Nephron progenitor cell (in vitro differentiated cells): ENCODE measurements at places on chromosomes 1 and 21.

GRCh38 chr1:8600336-8600735 lies 217.1 kb downstream of the RERE start:
- no peak for DNase-seq

DNA sequence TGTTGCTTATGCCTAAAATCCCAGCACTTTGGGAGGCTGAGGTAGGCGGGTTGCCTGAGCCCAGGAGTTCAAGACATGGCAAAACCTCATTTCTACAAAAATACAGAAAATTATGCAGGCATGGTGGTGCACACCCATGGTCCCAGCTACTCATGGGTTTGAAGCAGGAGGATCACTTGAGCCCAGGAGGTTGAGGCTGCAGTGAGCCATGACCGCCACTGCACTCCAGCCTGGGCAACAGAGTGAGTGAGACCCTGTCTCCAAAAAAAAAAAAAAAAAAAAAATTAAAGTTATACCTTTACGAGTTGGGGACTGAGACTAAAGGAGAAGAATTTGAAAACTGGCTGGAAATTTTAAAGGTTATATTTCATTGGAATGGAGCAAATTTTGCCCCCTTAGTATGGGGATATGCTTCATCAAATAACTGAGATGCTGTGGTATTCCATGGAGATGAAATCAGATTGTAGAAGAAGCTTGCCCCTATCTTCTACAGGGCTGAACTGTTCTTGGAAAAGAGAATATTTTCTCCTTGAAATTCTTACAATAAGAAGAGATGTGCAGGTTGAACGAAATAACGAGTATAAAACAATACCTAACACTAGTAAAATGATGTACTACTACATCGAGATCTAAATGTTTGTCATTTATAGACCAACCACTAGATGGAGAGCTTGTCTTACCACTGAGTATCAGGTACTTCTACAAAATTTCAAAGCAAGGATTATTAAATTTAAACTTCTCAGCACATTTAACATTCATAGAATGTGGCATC lies 34.9 kb upstream of the SCYL3 start:
- DNase-seq, result no peak

DNA sequence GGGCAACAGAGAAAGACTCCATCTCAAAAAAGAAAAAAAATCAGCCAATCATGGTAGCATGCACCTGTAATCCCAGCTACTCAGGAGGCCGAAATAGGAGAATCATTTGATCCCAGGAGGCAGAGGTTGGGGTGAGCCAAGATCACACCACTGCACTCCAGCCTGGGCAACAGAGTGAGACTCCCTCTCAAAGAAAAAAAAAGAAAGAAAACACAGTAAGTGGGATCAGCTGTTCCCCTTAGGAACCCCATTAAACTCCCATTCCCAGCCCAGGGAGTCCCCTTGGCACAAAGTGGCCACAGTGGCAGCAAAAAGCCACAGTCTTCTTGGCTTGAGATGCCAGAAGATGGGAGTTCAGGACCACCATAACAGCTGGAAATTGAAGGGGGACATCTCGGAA lies 9.1 kb downstream of the TMEM50B start:
- no peak for DNase-seq

- no peak for DNase-seq
These were observed 664.3 kb upstream of the B3GALT2 start for GRCh38 chr1:193850745-193851144.

DNA sequence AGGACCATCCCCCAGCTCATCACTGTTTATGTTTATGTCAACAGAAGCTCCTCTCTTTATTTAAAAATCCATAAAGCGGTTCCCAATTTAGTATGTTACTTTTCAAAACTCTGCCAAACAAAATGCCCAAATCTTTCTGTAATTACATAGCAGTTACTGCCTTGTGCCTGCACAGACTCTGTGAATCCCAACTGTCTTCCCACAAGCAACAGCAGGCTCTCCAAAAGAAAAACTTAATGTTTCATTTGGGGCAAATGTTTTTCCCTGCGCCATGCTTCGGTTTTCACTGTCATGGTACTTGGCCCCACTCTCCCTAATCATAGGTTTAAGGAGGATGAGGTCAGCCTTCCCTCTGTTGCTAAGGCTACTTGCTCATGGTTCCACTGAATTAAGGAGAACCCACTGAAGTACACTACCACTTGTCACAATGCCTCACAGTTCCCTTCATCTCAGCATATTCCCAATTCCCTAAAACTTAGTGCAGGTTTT lies 4.6 kb downstream of the COLGALT2 start:
- DNase-seq, result no peak

DNA sequence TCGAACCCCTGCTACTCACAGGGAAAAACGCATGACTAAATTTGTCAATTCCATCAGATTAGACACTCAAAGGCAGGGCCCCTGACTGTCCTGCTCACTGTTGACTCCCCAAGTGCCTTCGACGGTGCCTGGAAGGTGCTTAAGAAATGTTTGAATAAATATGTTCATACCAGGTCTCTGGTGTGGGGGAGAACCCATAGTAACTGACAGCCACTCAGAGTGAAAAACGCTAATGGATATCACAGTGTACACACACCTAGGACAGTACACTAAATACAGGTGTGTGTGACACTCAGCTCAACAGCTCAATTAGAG lies 39.7 kb upstream of the WASF2 start:
- DNase-seq, result no peak

DNA sequence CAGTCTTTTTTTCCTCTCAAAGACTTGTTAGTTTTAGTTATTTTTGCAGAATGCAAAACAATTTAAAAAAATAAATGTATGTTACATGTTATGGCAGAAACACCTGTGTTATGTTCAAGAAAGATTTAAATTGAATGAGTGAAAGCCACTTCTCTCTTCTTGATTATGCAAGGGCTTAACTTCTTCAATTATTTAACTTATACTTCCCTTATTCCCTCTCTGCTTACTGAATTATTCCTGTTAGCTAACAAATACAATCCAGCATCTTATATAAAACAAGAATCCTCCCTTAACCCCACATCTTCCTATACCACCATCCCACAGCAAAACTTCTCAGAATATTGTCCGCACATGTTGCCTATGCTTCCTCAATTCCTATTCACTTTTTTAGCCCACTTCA lies 10.7 kb upstream of the FCER1A start:
- DNase-seq, result no peak

DNA sequence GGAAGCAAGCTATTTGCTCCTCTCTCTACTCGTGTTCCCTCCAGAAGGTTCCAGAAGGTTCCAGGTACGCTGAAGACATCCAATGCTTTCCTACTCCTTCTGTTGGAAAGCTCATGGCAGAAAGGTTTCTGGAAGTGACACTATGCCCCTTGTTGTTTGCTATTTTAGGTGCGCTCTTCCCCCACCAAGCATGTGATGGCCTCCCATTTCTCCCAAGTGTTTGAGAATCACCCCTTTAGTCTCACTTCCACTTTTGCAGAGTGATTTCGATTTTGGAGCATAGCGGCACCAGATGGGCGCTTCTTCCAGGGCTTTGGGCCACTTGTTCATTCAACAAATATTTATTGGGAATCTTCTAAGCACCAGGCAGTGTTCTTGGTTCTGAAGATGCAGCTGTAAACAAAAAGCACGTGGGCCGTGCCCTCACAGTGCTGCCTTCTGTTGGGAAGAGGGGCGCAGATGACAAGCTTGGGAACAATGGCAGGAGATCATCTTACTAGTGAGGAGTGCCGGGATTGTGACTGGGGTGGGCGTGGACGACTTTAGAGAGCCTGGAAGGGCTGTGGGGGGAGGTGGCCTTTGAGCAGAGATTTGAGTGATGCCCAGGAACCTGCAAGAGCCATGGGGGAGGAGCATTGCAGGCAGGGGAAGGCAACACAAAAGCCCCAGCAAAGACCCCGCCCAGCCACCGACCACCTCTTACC lies 43.0 kb upstream of the TARDBP start:
- DNase-seq, result no peak

GRCh38 chr1:47618830-47619229 lies 181.0 kb downstream of the FOXD2 start:
- DNase-seq, result no peak

DNA sequence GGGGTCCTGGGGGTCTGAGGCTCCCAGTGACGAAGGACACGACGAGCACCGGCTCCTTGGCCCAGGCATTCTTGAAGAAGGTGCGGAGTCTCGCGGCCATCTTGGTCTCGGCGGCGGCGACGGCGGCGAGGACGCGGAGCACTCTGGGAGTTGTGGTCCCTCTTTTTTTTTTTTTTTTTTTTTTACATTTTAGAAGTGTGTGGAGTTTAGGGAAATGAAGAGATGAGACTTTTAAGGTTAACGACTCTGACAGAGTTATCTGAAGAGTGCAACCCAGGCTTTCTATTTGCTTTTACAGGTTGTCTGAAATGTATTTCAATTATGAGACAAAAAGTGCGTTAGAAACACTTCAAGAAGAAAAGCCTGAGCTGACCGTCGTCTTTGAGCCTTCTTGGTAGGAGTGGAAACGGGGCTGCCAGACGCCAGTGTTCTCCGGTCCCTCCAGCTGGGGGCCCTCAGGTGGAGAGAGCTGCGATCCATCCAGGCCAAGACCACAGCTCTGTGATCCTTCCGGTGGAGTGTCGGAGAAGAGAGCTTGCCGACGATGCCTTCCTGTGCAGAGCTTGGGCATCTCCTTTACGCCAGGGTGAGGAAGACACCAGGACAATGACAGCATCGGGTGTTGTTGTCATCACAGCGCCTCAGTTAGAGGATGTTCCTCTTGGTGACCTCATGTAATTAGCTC lies 9.7 kb downstream of the OR2B11 start:
- peak; percentile 39 for DNase-seq

GRCh38 chr1:233215135-233215760 lies 80.3 kb downstream of the PCNX2 start:
- no peak for DNase-seq

DNA sequence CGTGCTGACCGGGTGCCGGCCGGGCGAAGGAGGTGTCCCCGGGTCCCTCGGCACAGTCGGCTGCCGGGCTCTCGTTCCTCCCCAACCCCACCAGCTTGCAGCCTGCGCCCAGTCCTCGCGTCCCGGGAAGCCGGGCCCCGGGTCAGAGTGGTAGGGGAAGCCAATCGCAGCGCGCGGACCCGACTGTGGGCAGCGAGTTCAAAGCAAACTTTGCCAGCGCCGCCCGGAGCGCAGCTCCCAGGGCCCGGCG lies 328 bp downstream of the MYCL start:
- DNase-seq, result no peak

DNA sequence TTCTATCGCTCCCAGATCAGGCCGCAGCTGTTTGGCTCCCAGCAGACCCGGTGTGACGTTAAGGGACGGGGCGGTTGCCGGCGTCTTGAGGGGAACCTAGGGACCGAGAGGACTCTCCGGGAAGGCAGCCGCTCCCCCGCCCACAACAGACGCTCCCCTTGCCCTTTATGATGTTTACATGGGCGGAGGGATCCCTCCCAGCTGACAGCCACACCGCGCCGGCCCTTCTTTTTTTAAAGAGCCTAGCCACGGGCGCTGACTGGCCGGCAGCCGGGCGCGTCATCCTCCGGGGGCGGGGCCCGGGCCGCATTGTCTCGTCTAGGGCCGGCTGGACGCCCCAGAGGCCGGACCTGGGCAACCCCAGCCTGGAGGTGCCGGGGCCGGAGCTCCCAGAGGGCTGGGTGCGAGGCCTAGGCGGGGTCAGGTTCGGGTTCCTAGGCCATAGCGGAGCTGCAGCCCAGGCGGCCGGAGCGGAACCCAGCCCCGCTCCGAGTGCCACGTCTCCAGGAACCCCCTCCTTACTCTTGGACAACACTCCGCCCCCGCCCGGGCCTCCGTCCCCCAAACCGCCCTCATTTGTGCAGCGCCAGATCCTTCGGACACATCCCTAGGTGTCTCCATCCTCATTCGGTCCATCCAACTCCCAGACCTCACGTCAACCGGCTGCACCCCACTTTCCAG lies at the start of gene PCAT6:
Gene PCAT6, plus strand, starts transcription at position 340 of the 681 bp plus-strand sequence.
- DNase-seq, result peak; percentile 96

DNA sequence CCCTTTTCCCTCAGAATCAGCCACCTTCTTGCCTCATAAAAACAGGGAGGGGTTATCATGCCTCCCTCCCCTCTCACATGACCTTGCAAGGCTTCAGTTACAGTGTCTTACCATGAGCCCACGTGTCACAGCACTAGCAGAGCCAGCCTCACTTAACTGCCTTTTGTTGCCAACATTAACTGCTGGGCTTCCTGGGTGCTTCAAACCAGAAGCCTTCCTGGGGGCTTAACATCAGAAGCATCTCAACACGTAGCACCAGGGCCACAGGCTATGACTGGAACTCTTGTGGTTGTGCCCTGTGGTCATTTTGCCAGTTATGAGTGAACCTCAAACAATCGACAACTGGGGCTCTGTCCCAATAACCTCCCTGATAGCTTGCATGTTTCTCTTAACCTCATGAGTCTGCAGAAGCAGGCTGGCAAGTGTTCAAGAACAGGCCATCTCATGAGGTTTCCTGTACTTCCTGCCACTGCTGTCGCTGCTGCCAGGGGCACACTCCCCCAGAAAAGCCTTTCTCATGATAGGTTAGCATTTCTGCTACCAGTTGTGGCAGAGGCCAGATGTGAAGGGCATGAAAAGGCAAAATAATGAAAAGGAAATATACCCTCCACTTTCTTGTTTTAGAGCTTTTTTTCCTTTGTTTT lies 132.2 kb downstream of the GLUL start:
- DNase-seq, result no peak

DNA sequence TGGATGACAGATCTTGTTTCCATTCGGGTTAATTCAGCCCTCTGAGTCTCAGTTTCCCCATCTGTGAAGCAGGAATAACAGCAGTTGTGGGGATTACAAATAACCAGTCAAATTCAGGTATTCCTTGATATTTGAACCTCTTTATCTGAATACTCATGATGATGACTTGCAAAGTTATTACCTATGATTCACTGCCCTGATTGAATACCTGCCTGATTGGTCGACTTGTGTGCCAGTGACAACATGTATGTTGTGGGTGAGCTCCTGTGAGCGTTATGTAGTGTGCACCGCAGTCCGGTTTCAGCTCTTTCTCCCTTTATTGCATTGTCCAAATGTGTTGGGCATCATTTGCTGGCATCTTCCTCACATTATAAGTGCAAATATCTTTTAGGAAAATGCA lies 9.5 kb upstream of the TMEM61 start:
- DNase-seq, result no peak

DNA sequence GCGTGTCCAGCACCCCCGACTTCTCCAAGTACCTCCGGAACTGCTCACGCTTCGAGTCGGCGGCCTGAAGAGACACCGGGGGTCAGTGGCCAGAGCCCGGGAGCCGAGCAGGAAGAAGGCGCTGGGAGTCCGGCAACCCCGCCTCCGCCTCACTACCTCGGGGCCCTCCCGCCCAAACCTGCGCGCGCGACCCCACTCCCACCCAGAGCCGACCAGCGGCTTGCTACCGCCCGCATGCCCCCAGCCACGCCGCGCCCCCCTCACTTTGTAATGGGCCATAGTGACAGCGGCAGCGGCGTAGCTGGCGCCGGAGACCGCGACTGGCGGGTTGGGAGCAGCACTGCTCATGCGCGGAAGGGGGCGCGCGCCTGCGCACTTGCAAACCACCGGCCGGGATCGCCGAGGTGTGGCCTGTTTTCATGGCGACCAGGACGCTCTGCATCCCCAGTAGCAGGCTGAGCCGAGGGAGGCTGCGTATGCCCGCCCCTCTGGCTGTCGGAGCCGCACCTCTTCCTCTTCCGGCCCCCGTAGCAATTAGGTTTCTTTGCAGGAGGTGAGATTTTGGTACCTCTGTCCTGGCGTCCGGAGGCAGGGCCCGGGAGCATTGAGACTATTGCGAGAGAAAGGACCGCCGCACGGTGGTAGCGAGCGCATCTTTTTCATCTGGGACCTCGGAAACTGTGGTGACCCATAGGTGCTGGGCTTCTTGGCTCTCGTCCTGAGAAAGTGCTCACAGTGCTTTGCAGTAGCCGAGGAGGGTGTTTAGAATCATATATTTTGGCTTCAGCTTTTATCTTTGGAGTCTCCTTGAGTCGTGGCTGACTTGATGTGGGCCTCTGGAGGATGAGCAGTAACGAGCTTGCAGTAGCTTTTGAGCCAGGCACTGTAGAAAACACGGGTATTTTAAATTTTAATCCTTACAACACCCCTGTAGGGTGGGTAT lies at the start of gene MYCBP:
Gene MYCBP, minus strand, starts transcription at position 322 of the 943 bp plus-strand sequence. Its CDS starts 43 bp downstream, at position 279.
- peak; percentile 97 for DNase-seq
